ENCODE measurements at places on chromosomes 2 and 18.

DNA sequence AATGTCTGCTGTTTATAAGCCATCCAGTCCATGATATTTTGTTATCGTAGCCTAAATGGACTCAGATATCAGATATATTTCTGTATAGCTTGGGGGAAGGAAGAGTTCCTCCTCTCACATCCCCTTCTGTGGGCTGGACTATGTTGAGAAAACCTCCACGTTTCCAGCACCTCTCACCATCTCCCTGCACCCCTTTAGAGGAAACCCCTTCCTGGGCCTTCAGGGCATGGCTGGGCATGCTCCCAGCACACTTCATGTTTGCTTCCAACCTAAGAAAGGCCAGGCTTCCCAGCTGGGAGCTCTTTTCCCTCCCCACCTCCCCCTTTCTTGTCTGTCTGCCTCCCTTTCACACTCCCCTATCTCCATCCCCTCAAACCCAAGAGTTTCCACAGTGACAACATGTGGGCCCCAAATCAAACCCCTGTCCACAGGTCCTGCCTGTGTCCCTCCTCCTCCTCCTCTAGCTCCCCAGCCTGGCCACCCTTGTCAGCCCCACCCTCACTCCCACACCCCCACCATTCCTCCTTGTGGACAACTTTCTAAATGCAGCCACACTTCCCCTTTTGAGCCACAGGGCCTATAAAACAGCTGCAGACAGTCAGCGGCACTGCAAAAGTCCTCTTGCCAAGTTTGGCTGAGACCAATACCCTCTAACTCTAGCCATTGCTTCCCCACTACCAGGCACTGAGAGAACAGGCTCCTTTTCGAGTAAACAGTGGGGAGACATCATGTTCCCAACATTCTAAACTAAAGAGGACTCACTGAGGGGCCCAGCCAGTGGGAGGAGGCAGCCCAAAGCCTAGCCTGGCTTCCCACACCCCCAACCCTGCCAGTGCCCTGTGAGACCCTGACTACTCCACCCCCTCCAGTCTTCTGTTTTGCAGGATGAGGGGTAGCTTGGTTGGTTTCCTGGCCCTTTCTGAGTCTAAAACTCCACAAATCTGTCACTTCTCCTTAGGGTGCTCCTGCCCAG, 120.5 kb downstream of the ZFP36L2 start:
- no peak for DNase-seq

DNA sequence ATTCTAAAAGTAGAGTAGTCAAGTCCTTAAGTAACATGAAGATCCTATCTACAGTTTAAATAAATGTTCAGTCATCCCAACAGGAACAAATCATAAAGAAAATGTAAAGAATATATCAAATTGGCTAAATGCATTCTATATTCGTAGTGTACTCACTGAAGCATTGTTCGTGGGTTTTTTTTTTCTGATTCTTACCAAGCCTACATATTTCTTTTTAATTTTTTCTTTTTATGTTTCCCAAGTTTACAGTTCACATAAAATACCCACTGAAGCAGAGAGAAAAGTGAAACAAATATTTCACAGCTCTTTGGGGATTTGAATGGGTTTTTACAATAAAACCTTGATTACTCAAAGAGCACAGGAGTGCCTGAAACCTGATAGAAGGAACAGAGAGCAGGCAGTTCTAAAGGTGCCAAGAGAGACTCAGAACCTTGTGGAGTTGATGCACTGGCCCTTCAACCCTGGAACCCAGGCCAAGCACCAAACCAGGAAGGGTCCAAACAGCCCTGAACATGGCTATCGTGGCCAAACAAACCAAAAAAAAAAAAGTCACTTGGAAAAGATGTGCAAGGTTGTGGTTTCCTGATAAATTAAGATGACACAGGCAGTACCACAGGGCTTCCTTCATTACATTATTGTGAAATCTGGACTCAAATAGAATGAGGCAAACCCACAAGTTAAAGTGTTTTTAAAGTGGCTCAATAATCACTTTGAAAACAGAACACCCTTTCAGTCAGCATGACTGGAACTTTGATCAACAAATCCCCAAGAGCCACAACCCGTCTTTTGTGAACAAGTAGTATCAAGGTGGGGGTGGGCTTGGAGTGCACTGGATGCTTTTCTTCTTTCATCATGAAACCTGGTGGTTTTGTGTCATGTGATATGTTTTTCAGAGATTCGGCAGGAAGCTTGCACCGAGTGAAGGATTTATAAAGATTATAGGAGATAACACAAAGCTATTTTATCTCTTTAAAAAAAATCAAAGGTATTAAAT, 245.0 kb upstream of the FN1 start:
- peak; percentile 60 for DNase-seq

- no peak for DNase-seq
These were observed 36.1 kb downstream of the OSBPL6 start for GRCh38 chr2:178230396-178230795.

GRCh38 chr18:55401638-55402191, 186.3 kb downstream of the TCF4 start:
- DNase-seq = no peak

DNA sequence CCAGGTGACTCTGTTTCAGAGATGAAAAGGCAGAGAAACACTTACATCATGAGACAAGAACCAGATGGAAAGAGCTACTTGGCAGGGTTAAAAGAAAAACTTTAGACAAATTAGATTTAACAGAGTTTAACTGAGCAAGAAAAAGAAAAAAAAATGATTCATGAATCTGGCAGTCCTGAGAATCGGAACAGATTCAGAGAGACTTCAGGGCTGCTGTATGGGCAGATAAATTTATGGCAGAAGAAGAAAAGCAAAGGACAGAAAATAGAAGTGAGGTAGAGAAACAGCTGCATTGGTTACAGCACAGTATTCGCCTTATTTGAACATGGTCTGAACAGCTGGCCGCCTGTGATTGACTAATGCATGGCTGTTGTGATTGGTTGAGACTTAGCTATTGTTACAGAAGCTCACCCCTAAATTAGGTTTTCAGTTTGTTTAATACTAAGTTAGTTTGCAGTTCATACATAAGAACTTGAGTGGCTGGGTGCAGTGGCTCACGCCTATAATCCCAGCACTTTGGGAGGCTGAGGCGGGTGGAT, 43.0 kb upstream of the RHOB start:
- no peak for DNase-seq

GRCh38 chr2:231159306-231159705, 34.5 kb upstream of the HTR2B start:
- no peak for DNase-seq

GRCh38 chr2:145597006-145597405, 1077.1 kb upstream of the ZEB2 start:
- no peak for DNase-seq

DNA sequence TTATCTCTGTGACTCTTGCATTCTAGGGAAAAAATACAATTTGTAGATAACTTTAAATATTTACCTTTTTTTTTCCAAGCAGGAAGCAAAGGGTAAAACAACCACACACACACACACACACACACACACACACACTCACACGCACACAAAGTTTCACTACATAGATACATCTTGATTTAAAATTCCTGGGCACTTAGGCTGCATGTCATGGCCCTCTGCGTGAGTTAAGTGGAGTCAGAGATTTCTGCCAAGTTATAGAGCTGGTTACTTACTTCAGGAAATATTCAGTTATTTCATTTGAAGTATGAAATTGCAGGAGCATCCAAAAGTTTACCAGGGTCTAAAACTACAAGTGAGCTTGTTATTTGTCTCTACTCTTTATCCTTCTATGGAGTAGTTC, 612.0 kb downstream of the IRS1 start:
- peak; percentile 56 for DNase-seq

GRCh38 chr2:191797942-191798876, 48.7 kb downstream of the CAVIN2 start:
- DNase-seq = no peak

GRCh38 chr18:68940754-68941153, 142.9 kb downstream of the CCDC102B start:
- no peak for DNase-seq

- no peak for DNase-seq
These were observed 6.9 kb downstream of the ATP6V1B1 start for GRCh38 chr2:70942396-70943204.

DNA sequence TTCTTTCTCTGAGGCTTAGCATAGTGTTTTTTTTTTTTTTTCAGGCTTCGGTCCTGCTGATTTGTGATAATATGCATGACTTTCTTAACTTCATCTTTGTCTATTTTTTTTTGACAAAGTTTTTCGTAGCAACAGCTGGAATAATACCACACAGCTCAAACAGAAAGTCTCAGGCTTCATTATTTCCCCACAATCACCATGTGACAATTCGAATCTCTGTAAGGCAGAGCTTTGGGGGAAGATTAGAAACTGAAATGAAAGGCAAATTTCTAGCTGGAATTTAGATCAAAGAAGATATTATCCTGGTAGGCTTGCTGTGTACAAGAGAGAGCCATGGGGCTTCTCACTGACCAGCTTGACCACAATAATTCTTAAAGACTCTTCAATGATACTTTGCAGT, 12.2 kb upstream of the CD28 start:
- DNase-seq = no peak

- no peak for DNase-seq
These were observed 203.8 kb downstream of the TNS1 start for GRCh38 chr2:217798743-217799562.

DNA sequence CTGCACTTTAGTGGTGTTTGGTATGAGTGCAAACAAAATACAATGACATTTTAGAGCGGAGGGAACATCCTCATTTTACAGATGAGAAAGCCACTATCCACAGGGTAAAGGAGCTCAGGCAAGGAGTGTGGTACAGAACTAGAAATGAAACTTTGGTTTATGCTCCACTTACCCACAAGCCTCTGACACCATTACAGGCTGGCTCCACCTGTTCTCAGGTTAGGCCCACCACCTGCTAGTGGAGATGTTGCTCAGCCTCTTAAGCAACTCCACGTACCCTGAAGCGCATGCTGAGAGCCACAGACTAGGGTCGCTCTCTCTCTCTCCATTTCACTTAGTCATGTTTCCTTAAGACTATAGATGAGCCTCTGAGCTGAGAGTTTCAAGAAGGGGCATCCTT, 130.0 kb downstream of the MBD2 start:
- DNase-seq = no peak

- no peak for DNase-seq
These were observed 565.3 kb upstream of the ZNF804A start for GRCh38 chr2:184032983-184033382.

- peak; percentile 91 for DNase-seq
These were observed 228.6 kb upstream of the STK17B start for GRCh38 chr2:196399722-196400691.

DNA sequence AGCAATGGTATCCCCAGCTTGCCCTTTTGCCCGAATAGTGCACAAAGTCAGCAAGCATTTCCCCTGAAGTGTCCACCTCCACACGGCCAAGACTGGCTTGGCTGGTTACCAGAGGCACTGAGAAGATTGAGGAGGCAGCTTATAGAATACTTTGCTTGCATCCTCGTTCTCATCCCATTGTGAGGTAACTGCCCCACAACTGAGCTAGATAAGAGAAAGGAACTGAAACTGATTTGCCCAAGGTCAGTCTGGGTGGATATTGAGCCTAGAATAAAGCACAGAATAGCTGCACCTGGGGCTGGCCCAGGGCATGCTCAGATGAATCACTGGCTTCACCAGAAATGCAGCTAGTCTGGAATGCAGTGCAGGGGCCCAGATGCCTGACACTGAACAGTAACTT, 32.7 kb upstream of the MAP4K3 start:
- DNase-seq = no peak

GRCh38 chr2:133400411-133400810, 167.9 kb downstream of the NCKAP5 start:
- DNase-seq = no peak
